Globus pallidus (tissue), 1 donor: ENCODE measurements at places on chromosomes 3 and 15.

GRCh38 chr3:100169201-100169920, 55.1 kb upstream of the FILIP1L start:
- peak; percentile 5 for DNase-seq

GRCh38 chr15:48603123-48603500, 42.4 kb downstream of the FBN1 start:
- DNase-seq, result no peak

GRCh38 chr15:72358650-72359171, 17.1 kb downstream of the HEXA start:
- DNase-seq, result no peak

DNA sequence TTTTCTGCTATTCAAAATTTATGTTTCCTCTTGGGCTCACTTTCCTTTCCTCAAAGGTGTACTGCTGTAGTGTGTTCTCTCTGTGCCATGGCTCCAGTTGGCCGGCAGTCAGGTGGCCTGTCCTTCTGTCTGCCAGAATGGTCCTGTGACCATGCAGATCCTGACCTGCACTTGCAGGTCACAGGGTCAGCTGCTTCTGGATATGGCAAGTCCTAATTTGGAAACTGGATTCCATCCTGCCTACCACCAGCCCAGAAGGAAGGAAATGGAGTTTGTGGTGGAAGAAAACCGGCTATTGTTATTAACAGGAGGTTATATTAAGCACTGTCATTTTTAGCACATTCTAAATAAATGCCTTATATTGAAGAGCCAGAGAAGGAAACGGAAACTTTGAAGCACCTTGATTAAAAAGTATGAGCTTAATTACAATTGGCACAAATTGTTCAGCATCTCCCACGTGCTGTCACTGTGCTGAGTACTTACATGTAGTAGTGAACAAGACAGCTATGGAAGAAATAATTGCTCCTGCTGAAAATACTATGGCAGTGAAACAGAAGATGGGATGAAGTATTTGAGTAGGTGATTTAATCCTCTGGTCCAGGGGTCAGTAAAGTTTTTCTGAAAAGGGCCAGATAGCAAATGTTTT, 362.8 kb downstream of the PTPRG start:
- DNase-seq, result no peak

DNA sequence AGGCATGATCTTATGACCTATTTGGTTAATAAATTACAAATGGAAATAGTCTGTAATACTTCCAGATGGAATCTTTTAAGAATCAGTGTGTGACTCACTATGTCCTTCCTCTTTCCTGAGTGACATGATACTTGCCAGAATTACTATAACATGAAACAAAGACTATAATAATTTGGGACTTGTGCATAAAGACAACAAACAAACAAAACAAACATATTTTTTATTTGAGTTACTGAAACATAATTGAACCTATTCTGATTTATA, 1268.1 kb downstream of the OTOL1 start:
- DNase-seq, result no peak

- DNase-seq, result peak; percentile 19
Measured at GRCh38 chr3:43774799-43775198, 84.1 kb downstream of the ABHD5 start.

DNA sequence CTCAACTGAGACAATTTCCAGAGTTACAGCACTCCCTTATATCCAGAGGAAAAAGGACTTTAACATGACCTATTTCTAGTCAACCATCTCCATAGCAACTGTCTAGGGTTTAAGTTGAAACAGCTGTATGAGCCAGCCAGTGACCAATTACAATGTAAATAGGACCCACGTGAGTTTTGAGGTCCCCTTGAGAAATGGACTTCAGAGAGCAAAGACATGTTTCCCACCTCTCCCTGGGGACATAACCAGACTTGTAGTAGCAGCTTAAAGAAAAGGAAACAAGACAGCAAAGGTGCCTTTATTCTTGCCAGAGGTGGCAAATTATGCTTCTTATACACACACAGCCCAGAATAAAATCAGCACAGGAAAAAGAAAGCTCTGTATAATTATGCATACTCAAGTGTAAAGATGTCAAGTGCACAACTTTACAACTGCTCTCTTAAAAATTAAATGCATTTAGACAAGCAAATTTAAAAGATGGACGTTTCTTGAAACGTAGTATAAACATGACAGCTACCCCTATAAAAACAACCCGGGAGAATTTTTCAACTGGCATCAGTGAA, 40.2 kb downstream of the SUMF1 start:
- no peak for DNase-seq

GRCh38 chr3:7871003-7871560, 630.5 kb upstream of the LMCD1 start:
- DNase-seq, result no peak

DNA sequence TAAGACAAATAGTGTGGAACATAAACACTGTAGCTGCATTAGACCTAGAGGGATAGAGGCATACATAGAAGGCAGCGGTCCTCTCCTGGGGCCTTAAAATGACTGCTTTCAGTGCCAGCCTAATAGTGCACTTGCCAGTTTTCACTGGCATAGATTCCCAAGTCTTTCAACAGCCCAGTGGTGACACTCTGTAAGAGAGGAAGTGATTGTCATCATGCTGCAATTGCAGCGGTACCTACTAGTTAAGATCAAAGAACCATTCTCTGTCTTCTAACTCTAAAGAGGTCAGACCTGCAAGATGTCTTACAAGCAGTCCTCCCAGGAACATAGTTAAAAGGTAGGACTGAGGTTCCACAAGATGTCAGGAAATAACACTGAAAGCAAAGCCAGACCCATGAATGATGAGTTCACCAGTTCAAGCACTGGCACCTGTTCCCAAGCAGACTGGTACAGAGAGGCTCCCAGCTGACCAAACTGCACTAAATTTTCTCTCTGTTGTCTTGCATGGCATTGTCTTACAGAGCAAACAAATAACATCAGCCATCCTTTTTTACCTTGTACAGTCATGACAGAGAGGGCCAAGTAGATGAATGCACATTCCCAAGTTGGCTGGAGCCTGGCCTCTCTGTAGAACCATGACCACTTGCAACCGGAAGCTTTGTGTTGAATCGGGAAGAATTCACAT, 100.5 kb upstream of the SKOR1 start:
- DNase-seq, result no peak

DNA sequence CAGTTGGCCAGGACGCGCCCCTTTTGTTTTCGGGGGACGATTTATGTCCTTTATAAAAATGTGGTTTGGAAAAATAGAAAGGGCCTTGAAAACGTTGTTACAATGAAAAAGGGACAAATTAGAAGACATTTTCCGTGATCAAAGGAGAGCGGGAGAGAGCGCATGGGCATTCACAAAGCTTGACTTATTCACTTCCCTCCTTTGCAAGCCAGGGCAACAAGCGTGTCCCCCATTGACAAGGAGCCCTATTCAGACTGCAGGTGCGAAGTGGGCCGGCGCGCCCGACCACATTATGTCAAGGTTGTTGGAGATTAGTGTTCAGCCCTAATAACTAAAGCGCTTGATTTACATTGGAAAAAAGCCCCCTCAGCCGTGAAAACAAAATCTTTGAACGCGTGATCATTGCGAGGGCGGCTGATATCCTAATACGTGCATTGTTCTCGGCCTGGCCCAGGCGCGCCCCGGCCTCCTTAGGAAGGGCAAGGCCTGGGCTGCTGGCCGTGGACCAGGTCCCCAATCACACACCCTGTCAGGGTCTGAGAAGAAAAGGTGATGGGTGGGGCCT, 25.9 kb downstream of the ZIC4 start:
- no peak for DNase-seq

- DNase-seq, result no peak
Measured at GRCh38 chr3:48187579-48188265, 495 bp downstream of the CDC25A start.
